Right ventricle myocardium inferior (tissue), 1 donor: ENCODE measurements at places on chromosomes 12 and 14.

DNA sequence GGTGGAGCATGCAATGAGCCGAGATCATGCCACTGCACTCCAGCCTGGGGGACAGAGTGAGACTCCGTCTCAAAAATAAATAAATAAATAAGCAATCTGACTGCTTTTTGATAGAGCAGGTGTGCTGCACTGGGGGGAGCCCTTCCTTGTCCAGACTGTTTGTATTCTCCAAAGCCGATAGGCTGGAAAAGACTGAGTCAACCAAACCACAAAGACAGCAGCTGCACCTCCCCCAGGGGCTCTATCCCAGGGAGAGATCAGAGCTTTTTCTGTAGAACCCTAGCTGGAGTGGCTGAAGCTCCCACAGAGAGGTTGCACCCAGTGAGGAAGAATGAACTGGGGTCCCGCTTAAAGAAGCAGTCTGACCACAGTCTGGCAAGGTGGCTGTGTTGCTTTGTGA lies 45.8 kb upstream of the LALBA start:
- DNase-seq: no peak

DNA sequence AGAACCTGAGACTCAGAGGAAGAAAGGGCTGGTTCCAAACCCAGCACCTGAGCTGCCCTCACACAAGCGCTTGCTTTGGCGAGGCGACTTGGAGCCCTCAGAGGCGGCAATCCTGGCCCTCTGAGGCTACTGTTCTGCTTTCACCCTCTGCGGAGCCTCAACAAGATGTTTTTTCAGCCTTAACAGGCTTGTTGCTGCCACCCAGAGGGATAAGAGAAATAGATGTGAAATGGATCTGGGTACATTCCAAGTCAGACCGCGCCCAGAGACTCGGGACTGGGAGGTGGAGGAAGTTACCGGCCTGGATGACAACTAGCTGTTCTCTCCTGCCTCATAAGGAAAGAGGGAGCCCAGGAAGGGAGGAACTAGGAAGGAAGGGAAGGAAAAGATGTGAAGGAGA lies 89.6 kb downstream of the TTC7B start:
- DNase-seq: no peak

DNA sequence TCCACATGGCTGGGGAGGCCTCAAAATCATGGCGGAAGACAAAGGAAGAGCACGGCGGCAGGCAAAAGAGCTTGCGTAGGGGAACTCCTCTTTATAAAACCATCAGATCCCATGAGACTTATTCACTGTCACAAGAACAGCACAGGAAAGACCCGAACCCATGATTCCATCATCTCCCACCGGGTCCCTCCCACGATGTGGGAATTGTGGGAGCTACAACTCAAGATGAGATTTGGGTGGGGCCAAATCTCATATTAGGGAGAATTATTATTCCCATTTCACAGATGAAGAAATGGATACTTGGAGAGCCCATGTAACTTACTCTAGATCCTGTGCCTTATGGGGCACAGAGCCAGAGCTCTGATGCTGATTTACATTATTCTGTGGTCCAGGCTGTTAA lies 322.6 kb downstream of the PCNX1 start:
- no peak for DNase-seq

GRCh38 chr14:99029916-99030305 lies 242.1 kb downstream of the BCL11B start:
- DNase-seq: no peak

- no peak for DNase-seq
Observed at GRCh38 chr12:111274777-111275176, 94.1 kb downstream of the PHETA1 start.

DNA sequence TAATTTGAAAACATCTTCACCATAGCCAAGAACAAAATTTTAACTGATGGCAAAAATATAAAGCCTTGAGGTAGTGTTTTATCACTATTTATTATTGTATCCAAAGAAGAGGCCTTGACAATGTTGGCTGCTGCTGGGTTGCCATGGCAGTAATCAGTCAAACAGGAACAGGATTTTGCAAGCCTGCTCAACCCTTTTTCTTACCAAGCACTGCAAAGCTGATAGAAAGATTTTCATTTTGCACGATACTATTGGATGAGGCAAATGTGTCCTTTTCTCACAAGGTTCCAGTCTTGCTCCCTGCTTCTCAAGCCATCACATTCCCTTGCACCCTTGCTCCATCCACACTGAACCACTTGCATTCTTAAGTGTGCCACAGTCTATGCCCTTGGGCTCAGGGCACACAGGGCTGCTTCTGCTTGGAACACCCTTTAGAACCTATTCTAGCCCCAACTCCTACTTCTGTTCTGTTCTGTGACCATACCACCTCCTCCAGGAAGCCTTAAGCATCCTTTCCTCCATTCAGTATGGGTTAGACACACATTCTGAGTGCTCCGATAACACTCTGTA lies 76.5 kb upstream of the AMIGO2 start:
- no peak for DNase-seq

DNA sequence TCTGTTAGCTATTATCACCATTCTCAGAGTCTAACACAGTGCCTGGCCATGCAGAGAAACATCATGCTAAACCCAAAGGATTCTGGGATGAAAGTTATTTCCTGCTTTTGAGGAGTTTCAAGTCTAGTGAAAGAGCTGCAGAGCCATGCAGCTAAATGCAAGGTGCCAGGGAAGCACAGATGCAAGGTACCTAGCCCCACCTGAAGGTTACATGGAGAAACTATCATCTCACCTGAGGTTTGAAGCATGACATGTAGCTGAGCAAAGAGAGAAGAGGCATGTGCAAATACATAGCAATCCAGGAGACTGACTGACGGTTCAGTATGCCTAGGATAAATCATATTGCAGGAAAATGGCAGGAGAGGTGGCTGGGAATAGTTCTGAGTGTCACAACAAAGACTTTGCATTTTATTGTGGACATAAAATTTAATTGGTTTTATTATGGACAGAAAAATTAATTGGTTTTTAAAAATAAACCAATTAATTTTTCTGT lies 170.4 kb downstream of the PRKD1 start:
- DNase-seq: no peak

- no peak for DNase-seq
Observed at GRCh38 chr12:92529944-92530343, 172.8 kb upstream of the PLEKHG7 start.
